ENCODE measurements at places on chromosomes 4 and X.

DNA sequence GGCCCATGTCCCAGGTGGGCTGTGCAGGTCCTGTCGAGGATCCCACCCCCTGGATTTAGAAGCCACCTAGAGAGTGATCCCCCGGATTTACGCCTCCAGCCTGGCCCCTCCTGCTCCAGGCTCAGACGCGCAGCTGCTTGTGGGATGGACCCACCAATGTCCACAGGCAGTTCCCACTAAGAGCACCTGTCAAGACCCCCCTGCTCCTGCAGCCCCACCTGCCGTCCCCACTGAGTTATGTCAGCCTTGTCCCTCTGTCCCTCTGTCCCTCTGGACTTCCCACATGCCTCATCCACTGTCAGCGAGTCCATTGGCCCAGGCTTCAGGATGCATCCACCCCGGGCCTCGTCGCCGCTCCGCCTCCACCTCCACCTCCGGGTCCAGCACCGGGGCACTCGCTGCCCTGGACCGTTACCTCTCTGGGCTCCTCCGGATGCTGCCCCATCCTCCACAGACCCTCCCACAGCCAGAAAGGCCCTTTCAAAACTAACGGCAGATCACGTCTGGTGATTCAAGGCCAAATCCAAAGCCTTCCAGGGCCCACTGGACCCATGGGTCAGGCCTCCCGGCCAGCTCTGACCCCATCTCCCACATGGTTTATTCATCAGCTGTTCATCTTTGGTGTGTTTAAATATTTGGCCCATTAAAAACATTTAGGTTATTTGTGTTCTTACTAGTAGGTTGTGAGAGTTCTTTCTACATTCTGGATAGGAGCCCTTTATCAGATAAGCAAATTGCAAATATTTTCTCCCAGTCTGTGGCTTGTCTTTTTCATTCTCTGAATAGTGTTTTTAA is 28.3 kb downstream of the HTRA3 start:
- DNase-seq: no peak

GRCh38 chr4:128454881-128455280 is 167.3 kb upstream of the PGRMC2 start:
- DNase-seq: no peak

DNA sequence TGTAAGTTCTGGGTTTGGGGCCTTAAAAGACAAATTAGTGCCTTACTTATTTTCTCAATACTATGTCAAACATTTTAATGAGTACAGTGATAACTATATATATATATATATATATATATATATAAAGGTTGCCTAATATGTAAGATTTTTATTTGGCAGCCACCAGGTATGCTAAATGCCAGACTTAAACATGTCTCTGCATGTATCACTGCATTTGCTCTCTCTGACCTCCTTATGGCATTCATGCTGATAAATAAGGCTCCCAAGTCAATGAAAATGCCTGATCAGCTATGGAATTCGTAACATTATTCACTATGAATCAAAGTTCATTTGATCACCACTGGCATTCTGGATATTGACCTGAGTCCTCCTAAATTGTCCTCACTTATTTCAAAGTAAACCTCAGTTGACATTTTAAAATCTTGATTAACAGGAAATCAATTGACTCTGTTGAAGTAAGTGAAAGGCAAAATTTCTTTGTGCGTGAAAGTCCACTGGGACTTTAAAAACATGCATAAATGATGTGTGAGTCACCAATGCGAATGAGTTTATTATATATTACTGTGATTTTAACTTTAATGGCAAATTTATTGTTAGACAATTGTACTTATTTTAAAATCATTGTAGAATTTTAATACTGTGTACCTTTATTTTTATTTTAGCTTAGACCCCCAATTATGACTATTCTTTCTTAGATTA is 29.2 kb upstream of the AREG start:
- DNase-seq: no peak

DNA sequence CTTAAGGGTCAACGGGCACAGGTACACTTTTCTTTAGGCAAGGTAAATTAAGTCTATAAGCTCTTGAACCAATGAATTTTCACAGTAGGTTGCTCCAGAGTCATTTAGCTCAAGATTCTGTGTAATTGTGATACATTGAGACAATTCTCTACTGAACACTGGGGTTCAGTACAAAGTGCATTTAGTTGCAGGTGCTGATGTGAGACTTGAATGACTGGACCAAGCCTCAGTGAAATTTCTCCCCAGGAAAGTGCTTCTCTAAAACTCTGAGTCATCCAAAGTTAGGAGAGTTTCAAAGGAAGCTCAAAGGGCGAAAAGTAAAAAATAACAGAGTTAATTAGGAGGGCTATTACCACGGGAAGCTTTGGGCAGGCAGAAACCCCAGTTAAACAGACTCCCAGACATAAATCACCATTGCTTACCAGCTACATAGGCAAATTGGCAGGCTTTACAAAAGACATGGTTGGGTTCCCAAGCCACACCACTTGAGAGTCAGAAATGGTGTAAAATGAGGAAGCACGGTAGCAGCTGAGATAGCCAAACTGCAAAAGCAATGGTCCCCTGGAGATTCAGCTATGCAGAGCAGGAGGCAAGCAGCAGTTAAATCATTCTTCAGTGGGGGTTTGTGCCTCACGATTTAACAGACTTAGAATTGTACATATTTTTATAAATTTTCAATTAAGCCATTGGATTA is 202.6 kb downstream of the PCDH19 start:
- no peak for DNase-seq

DNA sequence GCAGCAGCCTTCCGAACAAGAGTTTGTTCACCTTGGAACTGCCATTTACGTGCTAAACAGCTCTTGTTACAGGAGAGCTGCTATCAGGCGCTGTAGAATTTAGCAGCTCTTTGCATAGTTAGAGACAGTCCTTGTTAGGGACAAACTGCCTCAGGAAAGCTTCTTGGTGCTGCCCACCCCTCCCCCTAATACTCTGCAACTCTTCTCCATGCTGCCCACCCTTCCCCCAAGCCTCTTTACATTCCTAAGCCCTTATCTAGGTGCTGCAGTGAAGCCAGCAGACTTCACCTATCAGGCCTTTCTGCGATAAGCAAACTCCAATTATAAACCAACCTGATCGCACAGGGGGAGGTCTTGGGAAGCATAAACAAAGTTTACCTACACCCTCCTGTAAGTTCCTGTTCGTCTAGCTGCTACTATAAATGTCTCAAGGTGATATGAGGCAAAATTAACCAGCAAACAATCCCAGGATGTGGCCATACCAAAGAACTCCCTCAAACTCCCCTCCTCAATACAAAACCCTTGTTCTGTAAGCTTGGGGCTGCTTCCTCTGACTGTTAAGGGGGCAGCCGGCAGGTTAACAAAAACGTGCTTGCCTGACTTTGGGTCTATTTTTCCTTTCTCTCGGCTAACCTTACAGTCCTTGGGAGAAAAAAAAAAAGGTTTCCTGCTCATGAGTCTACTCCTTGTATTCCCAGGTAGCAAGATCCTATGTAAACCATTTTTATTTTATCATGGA is 74.0 kb upstream of the GC start:
- DNase-seq: no peak

DNA sequence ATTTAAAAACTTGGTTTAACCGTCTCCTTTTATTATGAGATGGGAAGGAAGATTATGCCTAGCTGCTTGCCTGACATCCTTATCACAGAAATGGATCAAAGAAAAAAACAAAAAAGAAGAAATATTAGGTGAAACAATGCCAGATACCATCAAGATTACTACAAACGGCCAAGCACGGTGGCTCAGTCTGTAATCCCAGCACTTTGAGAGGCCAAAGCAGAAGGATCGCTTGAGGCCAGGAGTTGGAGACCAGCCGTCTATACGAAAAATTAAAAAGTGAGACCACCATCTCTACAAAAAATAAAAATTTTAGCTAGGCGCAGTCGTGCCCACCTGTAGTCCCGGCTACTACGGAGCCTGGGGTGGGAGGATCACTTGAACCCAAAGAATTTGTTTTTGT is 2.3 kb downstream of the FRYL start:
- no peak for DNase-seq

- no peak for DNase-seq
Observed at GRCh38 chrX:153945956-153946943, 1.8 kb upstream of the RENBP start.

- no peak for DNase-seq
Observed at GRCh38 chr4:12411072-12411471, 982.4 kb upstream of the HS3ST1 start.

DNA sequence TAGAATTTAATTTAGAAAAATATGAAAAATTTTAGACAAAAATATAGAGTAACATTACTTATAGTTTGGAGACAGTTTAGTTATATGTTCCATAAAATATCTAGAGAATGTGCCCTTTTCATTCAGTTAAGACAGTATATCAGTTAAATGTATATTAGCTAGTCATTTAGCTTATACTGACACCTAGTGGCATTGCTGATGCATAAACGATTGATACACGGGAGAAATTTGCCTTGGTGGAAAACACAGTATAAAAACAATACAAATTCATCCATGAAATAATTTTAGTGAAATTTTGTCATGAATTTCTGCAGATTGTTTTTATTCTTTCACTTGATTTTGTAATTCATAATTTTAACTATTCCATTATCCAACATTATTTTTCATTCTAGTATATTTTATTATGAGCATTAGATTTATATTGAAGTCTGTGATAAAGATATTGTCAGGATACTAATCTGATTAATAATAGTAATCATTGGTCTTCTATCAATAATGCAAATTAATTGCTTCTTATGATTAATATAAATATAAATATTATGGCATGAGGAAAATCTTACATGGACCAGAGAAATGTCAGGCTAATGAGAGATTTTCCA is 219.0 kb downstream of the TLL1 start:
- DNase-seq: peak; percentile 62

GRCh38 chr4:22071749-22072148 is 123.2 kb upstream of the KCNIP4 start:
- no peak for DNase-seq

DNA sequence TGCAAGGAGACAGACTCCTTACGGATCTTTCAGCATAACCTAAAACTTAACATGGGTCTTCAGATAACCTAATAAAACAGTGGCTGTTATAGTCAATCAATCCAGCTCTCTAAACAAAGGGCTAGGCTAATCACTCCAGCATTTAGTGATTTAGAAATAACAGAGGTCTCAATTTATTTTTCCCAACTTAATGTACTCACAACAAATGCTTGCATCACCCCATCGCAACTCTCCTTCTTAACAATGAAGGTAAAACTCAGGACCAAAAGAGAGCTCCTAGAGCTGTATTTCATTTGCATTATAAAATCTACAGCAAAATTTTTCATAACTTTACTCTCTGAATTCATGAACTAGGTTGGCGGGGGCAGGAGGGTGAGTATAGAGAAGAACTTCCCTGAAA is 1.1 kb downstream of the LIN54 start:
- DNase-seq: no peak

- DNase-seq: no peak
Observed at GRCh38 chr4:187158003-187158402, 434.3 kb upstream of the FAT1 start.

- no peak for DNase-seq
Observed at GRCh38 chr4:13966231-13967195, 339.0 kb upstream of the BOD1L1 start.

DNA sequence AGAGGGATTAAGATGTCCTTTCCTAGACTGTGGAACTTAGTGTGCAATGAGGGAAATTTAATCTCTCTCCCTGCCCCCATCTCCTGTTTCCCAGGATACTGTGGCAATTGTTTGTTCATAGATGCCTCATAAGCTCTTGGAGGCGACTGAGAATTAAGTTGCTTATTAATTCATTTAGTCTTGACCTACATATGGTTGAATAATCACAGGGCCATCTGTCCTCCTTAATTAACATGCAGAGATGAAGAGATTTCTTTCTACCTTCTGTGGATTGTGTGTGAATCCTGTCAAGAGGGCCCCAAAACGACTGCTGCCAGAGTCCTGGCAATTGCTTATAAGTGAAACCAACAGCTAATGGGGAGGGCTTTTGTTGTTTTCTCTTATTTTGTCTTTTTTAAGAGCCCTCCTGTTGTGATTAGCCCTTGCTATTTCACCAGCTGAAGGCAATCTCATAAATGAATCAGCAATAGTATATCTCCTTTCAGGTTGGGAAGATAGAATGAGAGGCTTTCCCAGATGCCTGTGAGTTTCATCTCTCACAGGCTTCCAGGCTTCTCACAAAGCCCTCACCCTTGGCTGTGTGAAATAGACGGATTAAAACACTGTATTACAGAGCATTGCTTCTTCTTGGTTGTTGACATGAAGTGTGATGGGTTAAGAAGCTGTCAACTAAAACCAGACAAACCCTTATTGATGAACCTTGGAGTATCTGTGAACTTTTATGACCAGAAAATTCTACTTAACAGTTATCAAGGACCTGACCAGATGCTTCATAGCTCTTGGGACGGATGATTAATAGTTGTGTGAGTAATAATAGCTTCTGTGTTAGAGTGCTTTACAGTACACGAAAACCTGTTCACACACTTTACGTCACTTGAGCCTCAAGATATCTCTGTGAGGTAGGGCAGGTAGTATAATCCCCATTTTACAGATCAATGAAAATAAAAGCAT is 58.5 kb downstream of the PGRMC2 start:
- DNase-seq: no peak

- DNase-seq: peak; percentile 68
Observed at GRCh38 chrX:49106930-49107329, 16.6 kb downstream of the GPKOW start.

DNA sequence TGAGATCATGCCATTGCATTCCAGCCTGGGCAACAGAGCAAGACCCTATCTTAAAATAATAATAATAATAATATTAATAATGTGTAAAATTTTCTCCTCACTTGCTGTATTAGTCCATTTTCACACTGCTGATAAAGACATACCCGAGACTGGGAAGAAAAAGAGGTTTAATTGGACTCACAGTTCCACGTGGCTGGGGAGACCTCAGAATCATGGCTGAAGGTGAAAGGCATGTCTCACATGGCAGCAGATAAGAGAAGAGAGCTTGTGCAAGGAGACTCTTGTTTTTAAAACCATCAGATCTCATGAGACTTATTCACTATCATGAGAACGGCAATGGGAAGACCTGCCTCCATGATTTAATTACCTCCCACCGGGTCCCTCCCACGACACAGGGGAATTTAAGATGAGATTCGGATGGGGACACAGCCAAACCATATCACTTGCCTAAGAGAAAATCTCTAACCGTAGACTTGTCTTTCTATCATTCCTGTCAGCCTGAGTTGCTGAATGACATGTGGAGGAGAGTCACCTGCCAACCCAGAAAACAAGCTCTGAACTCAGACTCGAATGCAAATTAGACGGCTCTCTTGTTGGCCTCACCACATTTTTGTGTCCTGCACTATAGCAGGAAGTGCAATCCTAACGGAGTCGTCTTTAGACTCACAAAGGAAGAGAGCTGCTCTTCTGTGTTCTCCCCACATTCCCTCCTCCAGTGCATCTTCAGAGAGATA is 51.9 kb upstream of the DCTD start:
- DNase-seq: no peak

GRCh38 chr4:138222046-138222445 is 20.1 kb downstream of the SLC7A11 start:
- peak; percentile 27 for DNase-seq

GRCh38 chr4:120749445-120750151 is 172.9 kb downstream of the PRDM5 start:
- no peak for DNase-seq

DNA sequence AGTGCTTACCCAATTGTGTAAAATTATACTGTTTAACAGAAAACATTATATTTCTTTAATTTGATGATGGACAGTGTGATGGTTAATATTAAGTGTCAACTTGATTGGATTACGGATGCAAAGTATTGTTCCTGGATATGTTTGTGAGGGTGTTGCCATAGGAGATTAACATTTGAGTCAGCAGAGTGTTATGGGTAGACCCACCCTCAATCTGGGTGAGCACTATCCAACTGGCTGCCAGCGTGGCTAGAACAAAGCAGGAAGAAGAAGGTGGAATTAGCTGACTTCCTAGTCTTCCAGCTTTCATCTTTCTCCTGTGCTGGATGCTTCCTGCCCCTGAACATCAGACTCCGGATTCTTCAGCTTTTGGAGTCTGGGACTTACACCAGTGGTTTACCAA is 42.1 kb downstream of the HS6ST2 start:
- no peak for DNase-seq

Measured in Ammon's horn (tissue), 1 donor.